ENCODE measurements at places on chromosomes 16 and 17. TPM values are rescaled to one million over a fixed set of nuclear protein-coding genes. Genes with fewer than 3 reads are reported as not detected.

GRCh38 chr17:76527430-76528111, 9.9 kb downstream of the CYGB start:
- peak; percentile 89 for DNase-seq

GRCh38 chr17:73591296-73592078, 52.8 kb downstream of the SDK2 start:
- DNase-seq, result no peak

The ZCCHC14 gene
- total RNA-seq, result 13.3 TPM

The CBFA2T3 gene
- total RNA-seq, result 0.35 TPM

The FMNL1 gene
- total RNA-seq, result 1.7 TPM

The KRTAP3-2 gene
- total RNA-seq, result not detected

DNA sequence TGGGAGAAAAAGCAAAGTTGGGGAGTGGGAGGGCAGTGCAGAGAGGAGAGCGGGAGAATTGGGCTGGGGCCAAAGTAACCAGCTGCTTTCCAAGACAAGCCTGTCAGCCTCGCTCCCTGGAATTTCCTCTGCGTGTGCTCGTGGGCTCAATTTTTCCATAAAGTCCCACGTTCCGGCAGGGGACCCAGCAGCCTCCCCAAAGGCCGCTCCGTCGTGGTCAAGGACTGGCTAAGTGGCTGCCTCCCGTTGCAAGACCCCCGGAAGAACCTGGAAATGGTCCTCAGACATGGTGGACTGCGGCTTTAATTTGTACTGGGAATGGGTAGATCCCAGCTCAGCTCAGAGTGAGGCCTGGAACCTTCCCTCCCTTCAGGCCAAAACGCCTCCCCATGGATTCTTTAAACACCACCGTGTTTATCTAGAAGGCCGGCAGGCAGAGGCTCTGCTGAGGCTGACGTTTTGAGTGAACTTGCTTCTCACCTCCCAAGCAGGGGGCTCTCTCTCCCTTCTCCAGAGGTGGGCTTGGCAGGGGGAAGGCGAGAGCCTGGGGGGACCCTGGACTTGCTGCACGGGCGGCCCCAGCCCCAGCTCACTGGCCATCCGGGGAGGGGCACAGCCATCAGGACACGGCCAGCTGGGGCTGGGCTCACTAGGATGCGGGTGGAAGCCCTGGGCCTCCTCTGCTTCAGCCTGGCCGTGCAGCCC, 190.0 kb downstream of the C16orf95 start:
- peak; percentile 60 for DNase-seq

GRCh38 chr16:2155977-2156848, 631 bp downstream of the TRAF7 start:
- DNase-seq, result no peak

- no peak for DNase-seq
Measured at GRCh38 chr16:27404163-27404823, 2.3 kb downstream of the IL21R start.

- DNase-seq, result no peak
Measured at GRCh38 chr16:49634235-49635008, 221.5 kb downstream of the ZNF423 start.

DNA sequence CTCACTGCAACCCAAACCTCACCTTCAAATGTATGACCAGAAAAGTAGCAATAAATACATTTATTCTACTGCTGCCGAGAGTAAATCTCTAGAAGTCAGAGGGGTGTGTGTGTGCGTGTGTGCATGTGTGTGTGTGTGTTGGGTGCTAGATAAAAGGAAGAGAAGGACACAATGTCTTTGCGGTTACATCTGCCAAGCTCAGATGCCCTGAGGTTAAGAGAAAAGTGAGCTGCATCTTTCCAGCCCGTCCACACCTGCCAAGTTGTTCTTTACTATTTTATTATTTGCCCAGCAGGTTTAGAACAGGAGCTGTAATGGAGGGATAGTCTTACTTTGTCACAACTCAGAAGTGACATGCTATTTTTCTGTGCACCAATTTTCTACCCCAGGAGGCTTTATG, 54.5 kb upstream of the ANKFN1 start:
- no peak for DNase-seq

The RPTOR gene
- total RNA-seq, result 20.9 TPM

The ACSM3 gene
- 2.4 TPM for total RNA-seq

DNA sequence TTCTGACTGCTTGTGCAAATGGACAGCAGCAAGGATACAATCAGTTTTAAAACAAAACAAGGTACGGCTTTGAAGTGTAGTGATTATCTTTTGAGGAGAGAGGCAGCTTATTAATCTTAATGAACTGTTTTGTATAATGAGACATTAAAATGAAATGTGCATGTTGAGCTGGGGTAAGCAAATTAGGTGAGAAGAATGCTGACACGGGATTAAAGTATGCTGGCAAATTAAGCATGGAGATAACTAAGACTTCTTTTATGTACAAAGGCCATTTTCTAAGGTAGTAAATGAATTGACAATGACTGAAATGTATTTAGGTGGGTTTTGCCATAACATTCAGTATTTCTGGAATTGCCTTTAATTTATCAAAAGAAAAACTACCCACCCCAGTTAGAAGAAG, 18.7 kb downstream of the DNAJC7 start:
- DNase-seq, result no peak

DNA sequence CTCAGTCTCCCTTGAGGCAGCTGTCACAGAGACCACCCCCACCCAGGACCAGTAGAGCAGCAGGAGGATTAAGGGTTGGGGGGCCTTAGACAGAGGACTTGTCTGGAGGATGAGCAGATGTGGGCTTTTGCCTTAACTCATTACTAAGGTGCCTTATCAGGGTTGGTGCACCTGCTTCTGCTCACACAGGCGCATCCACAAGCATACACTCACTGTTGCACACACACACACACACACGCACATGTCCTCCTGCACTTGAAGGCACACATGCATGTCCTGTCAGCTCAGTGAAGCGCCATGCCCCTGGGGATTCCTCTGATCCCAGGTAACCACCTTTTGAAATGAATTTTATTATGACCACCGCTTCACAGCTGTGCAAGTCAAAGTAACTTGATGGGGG, 1.2 kb downstream of the GFAP start:
- no peak for DNase-seq

DNA sequence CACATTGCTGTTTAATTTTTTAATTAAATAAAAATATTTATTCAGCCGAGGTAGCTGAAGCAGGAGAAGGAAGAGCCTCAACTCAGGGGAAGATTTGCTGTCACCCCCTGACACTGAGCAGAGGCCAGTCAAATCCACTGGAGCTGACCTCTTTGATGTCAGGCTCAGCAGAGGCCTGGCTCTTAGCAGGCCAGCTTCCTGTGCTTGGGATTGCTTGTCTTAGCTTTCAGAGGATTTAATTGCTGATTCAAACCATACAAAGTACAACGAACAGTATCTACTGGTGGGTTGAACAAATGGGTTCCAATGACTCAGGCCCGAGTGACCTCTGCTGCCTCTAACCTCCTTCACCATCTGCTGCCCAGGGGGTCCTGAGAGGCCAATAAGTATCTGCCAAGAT, 417.0 kb upstream of the HSBP1 start:
- no peak for DNase-seq

The ANKRD40CL gene
- total RNA-seq, result not detected

The KRTAP2-2 gene
- total RNA-seq, result not detected

DNA sequence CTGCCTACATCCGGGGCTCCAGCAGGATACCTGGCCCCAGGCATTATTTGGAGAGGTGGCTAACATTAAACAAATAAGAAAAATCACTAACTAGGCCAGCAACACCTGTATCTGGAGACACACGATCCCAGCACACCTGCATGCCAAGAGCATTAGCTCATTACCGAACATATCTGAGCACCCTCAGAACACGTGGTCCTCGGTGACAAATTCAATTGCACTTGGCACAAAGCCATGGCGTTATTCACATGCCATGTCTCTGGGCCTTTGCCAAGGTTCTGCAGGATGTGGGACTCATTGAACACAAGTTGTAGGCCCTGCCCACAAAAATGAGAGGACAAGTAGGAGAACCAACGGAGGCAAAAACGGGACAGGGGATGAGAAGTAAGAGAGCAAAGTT, 552.3 kb downstream of the TOX3 start:
- no peak for DNase-seq

- DNase-seq, result no peak
Measured at GRCh38 chr17:74833501-74834377, 25.9 kb downstream of the GRIN2C start.

DNA sequence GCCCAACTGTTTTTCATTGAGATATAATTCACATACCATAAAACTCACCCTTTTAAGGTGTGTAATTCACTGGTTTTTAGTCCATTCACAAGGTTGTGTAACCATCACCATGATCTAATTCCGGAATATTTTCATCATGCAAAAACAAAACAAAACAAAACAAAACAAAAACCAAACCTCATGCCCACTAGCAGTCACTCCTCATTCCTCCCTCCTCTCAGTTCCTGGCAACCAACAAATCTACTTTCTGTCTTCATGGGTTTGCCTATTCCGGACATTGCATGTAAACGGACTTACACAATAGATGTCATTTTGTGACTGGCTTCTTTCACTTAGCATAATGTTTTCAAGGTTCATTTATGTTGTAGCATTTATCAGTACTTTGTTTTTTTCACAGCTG, 4.5 kb upstream of the NOD2 start:
- DNase-seq, result no peak

GRCh38 chr17:16495561-16495960, 3.6 kb upstream of the LRRC75A start:
- no peak for DNase-seq

DNA sequence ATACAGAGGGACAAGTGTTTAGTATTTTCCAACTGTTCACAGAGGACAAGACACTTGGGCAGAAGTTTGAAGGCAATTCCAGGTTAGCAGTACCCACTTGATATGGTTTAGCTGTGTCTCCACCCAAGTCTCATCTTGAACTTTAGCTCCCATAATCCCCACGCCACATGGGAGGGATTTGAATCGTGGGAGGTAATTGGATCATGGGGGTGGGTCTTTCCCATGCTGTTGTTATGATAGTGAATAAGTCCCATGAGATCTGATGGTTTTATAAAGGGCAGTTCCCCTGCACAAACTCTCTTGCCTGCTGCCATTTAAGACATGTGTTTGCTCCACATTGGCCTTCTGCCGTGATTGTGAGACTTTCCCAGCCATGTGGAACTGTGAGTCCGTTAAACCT, 668.9 kb downstream of the MAF start:
- DNase-seq, result no peak

DNA sequence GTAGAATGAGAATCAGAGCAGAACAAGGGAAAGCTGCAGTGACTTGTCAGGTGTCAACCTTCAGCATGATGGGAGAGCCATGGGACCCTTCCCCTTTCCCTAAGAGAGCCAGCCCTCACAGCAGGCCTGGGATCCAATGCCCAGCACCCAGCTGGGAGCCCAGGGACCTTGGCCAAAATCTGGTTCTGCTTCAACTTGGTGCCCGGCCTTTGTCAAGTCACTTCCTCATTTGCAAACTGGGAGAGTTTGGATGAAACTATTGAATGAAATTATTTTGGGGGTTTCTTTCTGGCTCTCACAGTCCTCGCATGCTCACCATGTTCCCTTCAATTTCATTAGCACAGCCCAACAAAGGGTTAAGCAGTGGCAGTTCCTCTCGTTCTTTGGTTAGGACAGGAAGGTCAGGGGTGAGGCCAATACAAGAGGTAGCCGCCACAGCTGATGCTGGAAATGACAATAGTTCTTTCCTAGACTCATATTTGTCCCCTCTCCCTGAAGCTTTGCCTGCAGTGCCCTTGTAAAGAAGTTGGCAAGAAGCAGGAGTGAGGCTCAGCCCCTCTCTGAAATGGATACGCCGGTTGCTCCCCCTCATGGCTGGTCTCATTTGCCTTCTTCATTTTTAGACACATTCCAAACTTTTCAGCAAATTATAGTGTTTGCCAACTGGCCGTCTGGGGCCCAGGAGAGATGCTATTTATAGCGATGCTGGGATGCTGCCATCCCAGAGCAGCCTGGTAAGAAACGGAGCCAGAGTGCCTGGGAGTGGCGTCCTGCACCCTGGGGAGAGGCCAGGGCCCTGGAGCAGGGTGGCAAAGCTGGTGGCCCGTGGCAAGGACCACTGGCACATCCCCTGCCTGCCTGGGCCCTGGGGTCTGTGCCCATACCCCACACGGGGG, 34.5 kb upstream of the MEOX1 start:
- DNase-seq, result no peak

The P2RX1 gene
- total RNA-seq, result 0.10 TPM

GRCh38 chr17:75783069-75783783, 1.4 kb upstream of the UNK start:
- DNase-seq, result no peak

DNA sequence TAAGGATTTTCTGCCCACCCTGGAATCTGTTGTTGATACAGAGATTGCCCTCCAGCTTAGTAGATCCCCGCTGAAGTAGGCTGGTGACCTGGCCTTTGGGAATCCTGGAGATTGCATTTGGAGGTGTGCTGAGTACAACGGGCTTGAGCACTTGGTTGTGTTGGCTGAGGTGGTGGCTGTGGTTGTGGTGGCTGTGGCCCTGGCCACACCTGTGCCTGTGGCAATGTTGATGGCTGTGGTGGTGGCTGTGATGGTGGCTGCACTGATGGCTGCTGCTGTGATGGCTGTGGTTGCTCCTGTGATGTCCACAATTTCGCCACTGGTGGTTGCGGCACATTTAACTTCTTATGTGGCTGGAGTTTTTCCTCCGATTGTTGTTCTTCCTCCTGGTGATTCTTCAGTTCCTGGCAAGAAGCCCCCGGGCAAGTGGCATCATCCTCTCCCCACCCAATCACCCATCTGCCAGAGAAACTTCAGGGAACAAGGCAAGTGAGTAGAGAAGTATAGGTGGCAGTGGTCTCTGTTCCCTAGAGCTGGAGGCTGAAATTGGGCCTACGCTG, 4.2 kb downstream of the CCDC200 start:
- DNase-seq, result no peak

The PLLP gene
- 1.6 TPM for total RNA-seq

DNA sequence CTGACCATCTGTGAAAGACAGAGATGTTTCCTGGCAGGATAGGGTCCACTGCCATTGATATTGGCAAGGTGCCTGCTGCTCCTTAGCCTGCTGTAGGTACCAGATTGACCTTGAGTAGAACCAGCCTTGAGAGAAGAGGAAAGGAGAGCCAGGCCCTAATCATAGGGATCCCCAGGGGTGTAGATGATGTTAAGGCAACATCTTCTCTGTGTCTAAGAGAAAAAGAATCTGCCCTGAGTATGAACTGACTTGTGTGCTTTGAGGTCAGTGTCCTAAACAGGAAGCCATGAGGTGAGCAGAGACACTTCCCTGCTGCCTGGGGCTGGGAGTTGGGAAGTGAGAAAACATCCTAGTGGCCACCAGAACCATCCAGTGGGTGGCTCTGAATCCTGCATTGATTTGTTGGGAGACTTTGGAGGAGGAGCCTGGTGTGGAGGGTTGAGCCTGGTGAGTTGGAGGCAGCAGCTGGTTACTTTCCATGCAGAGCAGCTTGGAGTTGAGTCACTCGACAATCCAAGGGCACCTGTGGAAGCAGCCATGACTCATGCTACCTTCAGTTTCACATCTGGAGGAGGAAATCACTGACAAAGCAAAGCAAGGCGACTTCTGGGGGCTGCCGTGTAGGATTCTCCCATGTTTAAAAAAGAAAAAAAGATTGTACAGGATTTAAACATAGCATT, 47.8 kb downstream of the BMERB1 start:
- DNase-seq, result peak; percentile 66

All from H7 (cell line).